ENCODE measurements at places on chromosomes 2 and 18.

- no peak for DNase-seq
Measured at GRCh38 chr2:73759285-73759764, 20.6 kb downstream of the DUSP11 start.

DNA sequence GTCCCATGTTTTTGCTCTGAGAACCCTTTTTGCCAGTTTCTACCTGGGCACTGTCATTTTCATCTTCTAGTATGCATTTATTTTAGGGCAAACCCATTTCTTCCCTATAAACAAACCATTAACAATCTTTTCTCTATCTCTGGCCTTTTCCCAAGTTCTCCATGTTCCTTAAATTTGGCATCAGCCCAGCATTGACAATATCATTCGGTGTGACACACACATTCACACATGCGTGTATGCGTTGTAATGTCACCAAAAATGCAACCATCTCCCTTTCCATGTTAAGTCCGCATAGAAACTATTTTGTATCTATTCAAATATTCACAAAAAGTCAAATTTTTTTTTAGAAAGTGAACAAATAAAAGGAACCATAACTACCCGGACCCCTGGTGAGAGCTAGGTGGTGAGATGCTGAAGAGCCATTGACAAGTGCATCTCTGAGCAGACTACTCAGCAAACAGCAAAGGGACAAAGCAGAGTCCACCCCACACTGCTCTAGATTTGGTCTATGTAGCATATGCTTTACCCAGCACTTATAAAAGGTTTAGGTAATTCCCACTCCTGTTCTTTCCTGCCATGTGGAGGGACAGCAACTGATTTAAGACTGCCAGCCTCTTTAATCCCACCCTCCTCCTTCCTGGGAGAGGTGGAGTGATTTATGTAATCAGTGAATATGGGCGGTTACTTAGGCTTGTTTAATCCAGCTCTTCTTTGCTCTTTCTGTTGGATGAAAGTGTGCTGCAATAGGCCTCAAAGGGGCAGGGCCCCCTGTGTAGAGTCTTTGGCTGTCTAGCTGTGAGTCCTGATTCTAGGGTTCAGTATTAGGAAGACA is 124.1 kb downstream of the METTL8 start:
- no peak for DNase-seq

DNA sequence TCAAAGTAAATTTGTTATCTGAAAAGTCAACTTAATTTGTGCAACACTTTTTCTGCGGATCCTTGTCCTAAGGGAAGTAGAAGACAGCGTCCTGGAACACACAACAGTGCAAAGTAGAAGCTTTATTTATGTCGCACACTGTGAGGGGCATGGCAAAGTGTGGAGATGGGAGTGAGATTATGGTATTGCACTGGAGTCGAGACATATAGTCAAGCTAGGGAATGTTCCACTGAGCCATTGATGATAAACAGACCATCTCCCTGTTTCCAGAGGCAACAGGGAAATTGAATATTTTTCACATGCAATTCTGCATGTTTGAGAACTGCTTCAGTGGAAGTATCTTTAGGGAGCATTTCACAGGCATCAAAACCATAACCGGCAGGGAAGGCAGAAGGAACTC is 46.2 kb downstream of the LRRTM1 start:
- DNase-seq = no peak

GRCh38 chr2:84807063-84807485 is 73.8 kb downstream of the TRABD2A start:
- peak; percentile 8 for DNase-seq

GRCh38 chr2:49113046-49113445 is 41.3 kb downstream of the FSHR start:
- no peak for DNase-seq

- no peak for DNase-seq
Measured at GRCh38 chr2:149727927-149728326, 140.4 kb upstream of the MMADHC start.

GRCh38 chr2:162072976-162073887 is 783 bp downstream of the DPP4 start:
- no peak for DNase-seq

DNA sequence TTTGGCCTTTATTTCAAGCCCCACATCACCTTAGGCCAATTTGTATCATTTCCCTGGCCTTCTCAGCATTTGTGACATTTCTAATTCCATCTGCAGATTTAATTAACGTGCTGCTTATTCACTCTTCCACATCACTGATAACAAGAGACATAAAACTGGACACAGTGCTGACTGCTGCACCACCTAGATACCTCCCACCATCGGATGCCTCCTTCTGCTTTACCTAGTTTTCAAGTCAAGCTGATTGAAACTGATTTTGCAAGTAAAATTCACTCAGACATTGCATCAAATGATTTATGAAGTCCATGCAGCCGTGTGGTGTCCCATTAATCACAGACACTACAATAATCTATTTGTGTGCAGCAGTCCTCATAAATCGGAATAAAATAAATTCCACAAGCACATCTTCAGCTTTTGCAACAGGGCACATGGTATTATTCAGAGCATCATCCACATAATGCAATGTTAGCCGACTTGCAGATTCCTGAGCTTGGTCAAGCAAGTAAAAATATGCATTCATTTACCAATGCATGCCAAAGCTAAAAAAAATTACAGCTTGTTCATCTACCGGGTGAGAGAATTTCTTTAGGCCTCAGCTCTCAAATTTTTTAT is 15.9 kb upstream of the CRIM1 start:
- DNase-seq = no peak

- DNase-seq = no peak
Measured at GRCh38 chr2:53500181-53500580, 267.4 kb upstream of the CHAC2 start.

GRCh38 chr18:75211953-75212750 is 1.6 kb downstream of the TSHZ1 start:
- DNase-seq = peak; percentile 34

GRCh38 chr2:5393474-5393873 is 298.7 kb upstream of the SOX11 start:
- no peak for DNase-seq

- DNase-seq = no peak
Measured at GRCh38 chr2:159798376-159798725, 343 bp upstream of the CD302 start.

DNA sequence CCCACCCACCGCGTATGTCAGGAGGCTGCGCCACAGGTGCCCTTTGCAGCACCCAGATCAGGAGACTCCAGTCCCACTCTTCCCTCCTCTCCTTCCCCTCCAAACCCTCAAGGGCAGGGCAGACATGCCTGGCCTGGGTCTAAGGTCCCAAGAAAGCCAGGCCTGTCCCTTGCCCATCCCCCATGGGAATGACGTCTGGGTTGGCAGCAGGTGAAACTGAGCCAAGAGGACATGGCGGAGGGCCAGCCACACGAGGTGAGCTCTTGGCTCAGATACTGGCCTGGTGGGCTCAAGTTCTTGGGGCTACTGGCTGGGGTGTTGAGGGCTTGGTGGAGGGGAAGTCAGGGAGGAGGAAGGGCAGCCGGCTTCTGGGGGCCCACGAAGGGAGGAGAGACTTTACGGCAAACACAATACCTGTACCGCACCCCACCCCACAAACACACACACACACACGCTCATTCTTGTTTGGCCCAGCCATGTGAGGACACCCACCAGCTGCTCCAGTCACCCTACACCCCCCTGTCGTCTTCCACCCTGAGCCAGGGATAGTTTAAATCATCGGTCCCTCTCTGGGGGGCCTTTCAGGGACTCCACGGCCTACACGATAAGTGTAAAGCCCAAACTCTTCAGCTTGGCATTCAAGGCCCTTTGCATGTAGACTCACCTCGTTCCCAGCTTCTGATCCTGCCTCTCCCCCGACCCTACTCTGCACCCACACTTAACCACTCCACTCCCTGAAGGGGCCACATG is 24.1 kb upstream of the TNS1 start:
- DNase-seq = no peak

DNA sequence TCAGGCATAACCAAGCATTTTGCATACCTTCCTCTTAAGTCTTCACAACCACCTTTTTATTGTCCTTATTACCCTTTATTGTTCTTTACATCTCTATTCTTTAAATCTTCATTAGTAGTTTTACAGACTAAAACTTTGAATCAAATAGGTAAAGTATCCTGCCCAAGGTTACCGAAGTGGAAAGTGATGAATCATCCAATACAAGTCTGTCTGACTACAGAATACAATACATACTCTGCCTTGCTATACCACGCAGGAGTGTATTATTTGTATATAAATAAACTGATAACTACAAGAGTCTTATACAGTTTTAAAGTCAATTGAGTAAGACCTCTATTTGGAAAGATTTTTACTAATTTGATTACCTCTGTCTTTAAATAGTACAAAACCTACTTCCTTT is 196.0 kb downstream of the ZEB2 start:
- no peak for DNase-seq

DNA sequence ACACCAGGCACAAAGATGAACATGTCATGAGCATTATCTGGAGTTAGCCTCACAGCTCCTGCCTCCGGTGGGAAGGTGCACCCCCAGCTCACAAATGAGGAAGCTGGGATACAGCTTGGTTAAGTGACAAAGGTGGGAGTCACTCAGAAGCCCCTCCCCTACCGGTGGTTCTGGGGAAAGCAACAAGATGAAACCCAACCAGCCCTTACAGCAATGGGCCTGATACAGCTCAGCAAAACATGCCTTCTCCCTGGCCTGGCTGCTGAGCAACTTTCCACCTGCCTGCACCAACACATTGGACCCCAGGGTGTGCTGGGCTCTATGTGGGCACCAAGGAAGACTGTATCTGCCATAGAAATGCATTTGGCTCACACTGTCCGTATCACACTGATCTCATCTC is 113.2 kb downstream of the GYPC start:
- DNase-seq = no peak

- no peak for DNase-seq
Measured at GRCh38 chr2:88896971-88897370, 205.5 kb downstream of the RPIA start.

DNA sequence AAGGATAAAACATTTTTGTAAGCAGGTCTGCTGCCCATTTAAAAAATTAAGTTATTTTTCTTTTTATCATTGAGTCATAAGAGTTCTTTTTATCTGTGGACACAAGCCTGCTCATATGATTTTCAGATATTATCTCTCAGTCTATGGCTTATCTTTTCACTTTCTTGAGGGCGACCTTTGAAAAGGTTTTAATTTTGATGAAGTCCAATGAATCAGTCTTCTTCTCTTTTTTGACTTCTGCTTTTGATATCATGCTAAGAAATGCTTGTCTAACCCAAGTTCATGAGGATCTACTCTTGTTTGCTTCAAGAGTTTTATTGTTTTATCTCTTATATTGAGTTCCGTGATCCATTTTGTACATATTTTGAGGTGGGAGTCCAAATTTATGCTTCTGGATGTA is 36.5 kb downstream of the PSMD14 start:
- DNase-seq = no peak

DNA sequence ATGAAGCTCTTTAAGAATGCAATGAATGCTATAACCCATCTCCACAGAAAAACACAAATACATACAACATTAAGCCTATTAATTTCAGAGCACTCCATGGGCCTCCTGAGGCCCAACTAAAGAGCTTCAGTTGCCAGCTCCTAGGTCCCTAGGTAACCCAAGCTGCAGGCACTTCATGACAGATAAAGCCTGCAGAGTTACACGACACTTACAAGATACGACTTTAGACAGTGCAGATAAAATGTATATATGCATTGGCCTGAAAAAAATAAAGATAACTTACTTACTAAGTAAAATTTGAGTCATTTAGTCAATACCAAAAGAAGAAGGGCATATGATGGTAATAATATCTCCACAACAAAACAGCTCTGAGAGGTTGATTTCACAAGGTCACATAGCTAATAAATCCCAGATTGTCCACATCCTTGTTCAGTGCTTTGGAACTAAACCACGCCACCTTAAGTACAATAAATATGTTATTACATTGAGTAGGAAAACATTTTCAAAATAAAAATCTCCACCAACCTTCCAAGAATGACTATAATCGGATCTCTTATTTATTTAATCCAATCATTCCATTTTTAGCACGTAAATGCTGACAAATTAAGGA is 3.4 kb downstream of the MAP4K3 start:
- no peak for DNase-seq

DNA sequence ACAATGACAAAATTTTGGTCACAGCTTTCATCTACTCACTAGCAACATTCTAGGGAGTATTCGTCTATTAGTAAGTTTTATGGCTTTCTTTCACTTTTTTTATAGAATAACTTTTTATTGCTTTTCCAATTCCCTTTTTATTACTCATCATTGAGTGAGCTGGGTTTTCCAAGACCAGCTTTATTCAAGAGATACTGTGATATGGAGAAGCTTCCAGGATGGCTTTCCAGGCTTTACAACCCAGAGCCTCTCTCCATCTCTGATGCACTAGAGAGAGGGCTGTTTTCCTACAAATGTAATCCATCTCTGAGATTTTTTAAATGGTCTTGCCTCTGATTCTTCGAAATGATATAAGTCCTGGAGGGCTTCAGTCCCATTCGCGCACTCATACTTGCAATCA is 118.3 kb downstream of the LDLRAD4 start:
- DNase-seq = no peak

- no peak for DNase-seq
Measured at GRCh38 chr18:50286391-50287027, 983 bp downstream of the CXXC1 start.

- no peak for DNase-seq
Measured at GRCh38 chr2:160376576-160376975, 117.0 kb downstream of the RBMS1 start.

DNA sequence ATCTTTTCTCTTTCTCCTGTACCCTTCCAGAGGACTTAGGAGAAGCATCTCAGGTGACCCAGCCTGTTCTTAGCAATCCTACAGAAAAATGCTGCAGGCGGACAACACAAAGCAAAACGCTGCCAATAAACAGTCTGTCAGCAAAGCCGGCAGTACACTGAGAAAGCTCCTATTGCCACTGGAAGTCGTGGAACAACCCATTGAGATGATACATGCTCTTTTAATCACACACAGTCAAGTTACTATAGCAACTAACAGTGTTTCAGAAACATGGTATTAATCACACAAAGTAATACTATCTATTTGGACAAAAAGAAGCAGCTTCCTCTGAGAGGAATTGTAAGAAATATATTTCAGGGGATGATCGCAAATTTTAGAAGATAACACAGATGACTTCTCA is 10.5 kb downstream of the CTLA4 start:
- DNase-seq = no peak

DNA sequence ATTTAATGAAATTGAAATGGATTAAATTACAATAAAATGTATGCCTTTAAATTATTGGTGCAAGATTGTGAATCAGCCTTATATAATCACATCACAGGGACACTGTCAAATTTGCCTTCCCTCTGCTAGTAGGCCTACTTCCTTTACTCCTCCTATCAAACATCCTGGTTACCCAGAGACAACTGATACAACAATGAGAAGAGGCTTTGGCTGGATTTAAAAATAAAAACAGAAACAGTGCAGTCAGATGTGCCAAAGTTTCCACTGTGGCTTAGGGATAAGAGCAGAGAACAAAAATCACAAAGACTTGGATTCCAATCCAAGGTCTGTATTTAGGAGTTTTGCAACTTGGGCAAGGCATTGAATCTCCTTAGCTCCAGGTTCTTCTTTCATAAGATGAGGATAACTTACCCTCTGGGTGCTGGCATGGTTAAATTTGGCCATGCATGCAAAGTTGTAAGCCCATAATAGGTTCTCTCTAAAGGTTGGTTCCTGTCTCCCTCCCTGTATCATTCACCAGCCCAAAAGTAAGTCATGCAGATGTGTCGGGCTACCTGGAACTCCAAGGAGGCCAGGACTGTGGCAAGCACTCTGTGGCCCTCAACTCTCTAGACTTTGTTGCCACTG is 99.3 kb upstream of the LRATD1 start:
- DNase-seq = no peak
